ENCODE measurements at places on chromosomes 1 and 21. TPM values are rescaled to one million over a fixed set of nuclear protein-coding genes. Genes with fewer than 3 reads are reported as not detected.

Gene FAM72C
- total RNA-seq: 0.49 TPM

GRCh38 chr1:109395602-109396512 is 1.9 kb downstream of the SORT1 start:
- DNase-seq: no peak

Gene PEX10
- 15.2 TPM for total RNA-seq

GRCh38 chr21:42440187-42440792 is 36.6 kb downstream of the UBASH3A start:
- no peak for DNase-seq

DNA sequence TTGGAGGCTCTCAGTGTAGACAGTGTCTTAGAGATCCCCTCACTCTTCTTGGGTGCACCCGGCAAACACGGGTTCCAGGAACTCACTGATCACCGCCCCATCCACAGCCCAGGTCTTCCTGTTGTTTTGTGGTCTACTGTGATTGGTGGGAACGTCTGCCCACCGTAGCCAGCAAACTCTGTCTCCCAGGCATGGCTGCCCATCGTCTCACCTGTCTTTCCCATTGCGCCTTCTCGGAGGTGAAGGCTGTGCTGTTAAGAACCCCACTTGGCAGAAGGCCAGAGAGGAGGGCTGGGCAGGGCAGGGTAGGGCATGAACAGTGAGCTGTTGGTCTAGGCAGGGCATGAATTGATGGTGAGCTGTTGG is 14.1 kb upstream of the KCNA2 start:
- no peak for DNase-seq

DNA sequence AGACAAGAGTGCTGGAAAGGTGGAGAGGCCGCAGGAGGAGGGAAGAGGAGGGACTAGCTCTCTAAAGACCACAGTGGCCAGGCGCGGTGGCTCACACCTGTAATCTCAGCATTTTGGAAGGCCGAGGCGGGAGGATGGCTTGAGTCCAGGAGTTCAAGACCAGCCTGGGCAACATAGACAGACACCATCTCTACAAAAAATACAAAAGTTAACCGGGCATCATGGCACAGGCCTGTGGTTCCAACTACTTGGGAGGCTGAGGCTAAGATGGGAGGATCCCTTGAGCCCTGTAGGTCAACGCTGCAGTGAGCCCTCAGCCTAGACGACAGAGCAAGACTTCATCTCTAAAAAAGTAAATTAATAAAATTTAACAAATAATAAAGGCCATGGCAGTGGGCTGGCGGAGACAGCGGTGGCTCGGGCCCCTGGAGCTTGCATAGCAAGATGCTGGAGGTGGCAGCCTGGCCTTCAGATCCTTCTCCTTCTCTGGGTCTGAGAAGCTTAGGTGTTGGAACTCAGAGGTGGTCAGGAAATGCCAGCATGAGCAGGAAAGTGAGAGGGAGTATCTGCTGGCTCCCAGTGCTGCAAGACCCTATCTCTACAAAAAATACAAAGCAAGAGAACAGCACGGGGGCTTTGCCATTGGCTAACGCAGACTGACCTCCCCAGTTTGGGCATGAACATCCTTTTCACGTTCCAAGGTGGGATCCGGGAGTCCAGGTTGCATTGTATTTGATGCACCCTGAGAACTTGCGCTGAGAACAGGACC is 10.7 kb downstream of the WNT3A start:
- no peak for DNase-seq

DNA sequence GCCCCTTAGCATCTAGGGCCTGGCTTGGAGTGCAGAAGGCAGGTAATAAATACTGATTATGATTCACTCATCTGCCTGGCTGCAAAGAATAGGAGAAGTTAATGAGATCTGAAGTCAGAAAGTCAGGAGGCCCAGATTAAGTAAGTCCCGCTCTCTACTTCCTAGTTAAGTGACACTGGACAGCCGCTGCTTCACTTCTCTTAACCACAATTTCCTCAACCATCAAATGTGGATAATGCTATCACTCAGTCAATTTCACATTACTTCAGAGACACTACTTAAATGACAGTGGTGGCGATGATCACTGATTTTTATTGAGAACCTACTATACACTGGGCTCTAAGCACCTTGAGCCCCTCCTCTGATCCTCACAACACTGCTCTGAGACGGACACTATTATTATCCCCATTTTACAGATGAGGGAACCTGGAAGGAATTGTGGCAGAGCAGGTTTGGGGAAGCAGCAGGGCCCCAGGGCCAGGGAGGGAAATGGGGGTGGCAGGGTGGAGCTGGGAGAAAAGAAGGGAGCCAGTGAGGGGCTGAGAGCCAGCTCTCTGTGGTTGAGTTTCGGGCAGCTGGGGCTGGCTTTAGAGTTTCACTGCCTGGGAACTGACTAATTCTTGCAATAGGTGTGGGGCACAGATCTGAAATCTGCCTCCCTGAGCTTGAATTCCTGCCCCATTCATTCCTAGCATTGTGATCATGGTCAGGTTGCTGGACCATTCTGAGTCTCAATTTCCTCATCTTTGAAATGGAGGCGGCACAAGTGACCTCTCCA is 2.4 kb upstream of the E2F2 start:
- no peak for DNase-seq

Gene CD1E
- total RNA-seq: 2.5 TPM

GRCh38 chr1:160669276-160669675 is 22.4 kb upstream of the SLAMF1 start:
- DNase-seq: no peak

DNA sequence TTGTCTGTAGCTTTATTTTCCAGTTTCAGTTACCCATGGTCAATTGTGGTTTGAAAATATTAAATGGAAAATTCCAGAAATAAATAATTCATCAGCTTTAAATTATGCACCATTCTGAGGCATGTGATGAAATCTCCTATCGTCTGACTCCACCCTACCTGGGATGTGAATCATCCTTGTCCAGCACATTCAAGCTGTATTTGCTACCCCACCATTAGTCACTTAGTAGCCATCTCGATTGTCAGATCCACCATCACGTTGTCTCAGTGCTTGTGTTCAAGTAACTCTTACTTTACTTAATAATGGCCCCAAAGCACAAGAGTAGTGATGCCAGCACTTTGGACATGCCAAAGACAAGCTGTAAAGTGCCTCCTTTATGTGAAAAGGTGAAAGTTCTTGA is 4.0 kb downstream of the STPG1 start:
- DNase-seq: no peak

- DNase-seq: no peak
These were observed 550.2 kb downstream of the USP25 start for GRCh38 chr21:16279731-16280581.

GRCh38 chr1:51346086-51346942 is 16.0 kb upstream of the TTC39A start:
- no peak for DNase-seq

GRCh38 chr1:53595906-53596305 is 136.7 kb downstream of the DMRTB1 start:
- no peak for DNase-seq

DNA sequence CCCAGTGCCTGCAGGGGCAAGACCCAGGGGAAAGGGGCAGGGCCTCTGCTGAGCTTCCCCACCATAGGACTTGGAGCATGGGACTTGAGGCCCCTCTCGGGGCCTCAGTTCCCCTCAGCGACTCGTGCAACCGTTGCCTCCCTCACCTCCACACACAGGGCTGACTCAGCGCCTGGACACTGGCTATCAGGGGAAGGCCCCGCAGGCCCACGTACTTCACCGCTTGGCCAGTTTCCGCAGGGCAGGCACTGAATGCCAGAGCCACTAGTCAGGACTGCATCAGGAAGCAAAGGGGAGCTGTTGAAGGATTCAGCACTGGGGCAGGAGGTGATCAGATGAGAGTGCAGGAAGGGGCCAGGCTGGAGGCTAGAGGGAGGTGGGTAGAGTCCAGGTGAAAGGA is 15.5 kb upstream of the FAM131C start:
- DNase-seq: no peak

DNA sequence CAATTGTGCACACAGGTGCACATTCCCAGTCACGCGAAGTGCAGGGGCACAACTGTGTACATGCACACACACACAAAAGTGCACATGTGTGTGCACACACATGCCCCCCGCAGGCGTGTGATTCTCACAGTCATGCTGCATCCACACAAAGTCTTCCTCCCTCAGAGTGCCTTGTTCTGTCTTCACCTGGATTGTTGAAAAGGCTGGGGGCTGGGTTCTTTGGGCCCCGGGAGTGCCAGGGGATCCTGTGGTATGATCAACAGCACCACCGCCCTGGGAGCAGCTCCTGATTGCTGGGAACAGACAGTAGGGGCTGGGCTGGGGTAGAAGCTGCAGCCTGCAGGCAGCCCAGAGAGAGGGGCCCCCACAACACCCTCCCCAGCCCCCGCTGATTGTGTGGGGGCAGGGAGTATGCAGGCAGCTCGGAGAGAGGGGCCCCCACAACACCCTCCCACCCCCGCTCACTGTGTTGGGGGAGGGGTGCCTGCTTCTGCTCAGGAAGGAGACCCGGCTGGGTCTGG is 3.4 kb downstream of the COL18A1 start:
- no peak for DNase-seq

Gene FCRL2
- not detected for total RNA-seq

Gene SMAP2
- total RNA-seq: 24.8 TPM

Gene LCE2A
- total RNA-seq: not detected

Gene TRIM62
- total RNA-seq: 8.8 TPM

Gene NTMT2
- not detected for total RNA-seq

- DNase-seq: no peak
These were observed 87.0 kb upstream of the VAMP3 start for GRCh38 chr1:7684132-7684531.

DNA sequence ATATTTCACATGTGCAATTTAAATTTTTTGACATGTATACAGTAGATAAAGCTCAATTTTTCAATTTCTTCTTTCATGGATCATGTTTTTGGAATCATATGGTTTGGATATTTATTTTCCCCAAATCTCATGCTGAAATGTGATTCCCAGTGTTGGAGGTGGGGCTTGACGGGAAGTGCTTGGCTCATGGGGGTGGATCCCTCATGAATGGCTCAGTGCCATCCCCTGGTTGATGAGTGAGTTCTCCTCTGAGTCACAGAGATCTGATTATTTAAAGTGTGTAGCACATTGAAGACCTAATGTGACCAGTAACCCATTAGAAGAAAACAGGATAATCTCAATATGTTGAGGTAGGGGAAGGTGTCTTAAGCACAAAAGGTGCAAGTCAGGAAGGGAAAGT is 9.1 kb upstream of the IFI16 start:
- no peak for DNase-seq

DNA sequence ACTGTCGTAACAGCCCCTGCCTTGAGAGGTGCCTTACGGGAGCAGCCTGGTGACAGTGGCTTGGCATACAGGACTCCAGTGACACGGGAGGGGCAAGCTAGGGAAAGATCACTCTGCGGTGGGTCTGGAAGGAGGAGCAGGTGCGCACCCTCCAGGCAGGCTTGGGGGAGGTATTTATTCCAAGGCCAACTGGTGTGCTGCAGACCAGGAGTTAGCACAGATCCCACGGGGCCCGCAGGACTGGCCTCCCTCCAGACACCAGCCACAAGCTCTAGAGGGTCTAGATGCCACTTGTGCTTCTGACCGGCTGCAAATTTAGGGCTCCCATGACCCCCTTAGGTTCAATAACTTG is 22.1 kb downstream of the PSEN2 start:
- DNase-seq: no peak

- no peak for DNase-seq
These were observed 11.1 kb upstream of the C1orf174 start for GRCh38 chr1:3910857-3911845.

DNA sequence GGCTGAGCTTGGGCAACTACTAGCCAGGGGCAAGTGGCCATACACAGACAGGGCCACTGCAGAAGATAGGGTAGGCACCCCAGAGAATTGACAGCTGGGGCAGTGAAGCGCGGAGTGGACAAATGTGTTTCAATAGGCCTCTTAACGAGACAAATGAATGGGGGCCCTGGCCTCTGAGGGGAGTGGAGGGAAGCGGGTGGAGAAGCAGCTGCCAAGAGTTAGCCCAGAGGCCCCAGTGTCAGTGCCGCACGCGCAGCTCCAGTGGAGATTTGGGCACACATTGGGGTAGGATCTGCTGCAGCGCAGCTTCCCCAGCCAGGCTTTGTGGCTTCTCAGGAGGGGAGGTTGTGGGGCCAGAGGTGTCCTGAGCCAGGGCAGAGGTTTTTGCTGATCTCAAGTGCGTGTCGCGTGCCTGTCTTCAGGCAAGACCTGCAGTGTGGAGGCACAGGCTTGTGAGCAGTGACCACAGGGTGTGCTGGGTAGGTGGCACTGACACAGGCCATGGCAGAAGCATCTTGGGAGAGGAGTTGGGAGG is 16.9 kb downstream of the PTPRF start:
- no peak for DNase-seq

GRCh38 chr1:46301406-46301807 is 2.0 kb downstream of the LRRC41 start:
- DNase-seq: no peak

GRCh38 chr1:20431176-20431460 is 54.9 kb downstream of the CAMK2N1 start:
- DNase-seq: no peak

- no peak for DNase-seq
These were observed 20.6 kb downstream of the CLCA1 start for GRCh38 chr1:86489242-86489878.

DNA sequence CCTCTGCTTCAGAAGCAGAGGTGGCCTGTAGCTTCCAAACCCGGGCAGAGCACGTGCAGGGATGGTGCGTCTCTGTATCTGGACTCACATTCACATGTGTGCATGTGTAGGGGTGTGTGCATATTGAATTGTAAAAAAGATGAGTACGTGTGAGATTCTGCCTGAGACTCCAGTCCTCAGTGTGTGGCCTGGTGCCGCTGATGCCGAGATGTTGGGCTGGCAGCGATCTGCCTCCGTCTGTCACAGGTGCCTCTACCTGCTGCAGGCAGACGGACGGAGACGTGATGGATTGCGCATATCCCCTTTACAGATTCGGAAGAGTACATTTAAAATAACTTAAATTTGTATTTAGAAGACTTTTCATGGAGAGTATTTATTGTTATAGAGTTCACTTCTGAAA is 53.6 kb downstream of the ADARB1 start:
- no peak for DNase-seq

DNA sequence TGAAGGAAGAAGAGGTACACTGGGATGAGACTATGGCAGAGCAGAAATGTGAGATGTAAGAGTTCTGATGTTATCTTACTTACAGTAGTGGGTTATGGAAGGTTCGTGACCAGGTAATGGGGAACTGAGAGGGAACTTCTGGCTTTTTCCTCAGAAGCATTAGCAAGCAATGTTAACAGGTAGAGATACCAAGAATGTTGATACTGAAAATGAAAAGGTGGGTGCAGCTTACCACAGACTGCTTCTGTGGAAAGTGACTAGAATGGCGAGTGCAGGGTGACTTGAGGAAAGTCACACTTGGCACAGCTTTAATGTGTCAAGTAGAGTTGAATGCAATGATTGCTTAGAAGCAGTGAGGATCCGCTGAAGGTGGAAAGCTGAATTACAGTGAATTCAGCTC is 70.8 kb downstream of the PLA2G4A start:
- DNase-seq: no peak

Gene NR1I3
- total RNA-seq: not detected

Gene PTGER3
- total RNA-seq: 17.7 TPM

Measured in vagina (tissue), 2 donors.